ENCODE measurements at places on chromosomes 1 and 21. TPM values are rescaled to one million over a fixed set of nuclear protein-coding genes. Genes with fewer than 3 reads are reported as not detected.

AADACL4 gene
- not detected for total RNA-seq

- no peaks in the 10 kb centered on the region for H3K27me3 ChIP-seq
- no peak overlapping the region for H3K27ac ChIP-seq
- H3K4me1 ChIP-seq: no peaks in the 10 kb centered on the region
- H3K36me3 ChIP-seq: no peaks in the 10 kb centered on the region
Measured at GRCh38 chr1:22176258-22176657, 33.4 kb upstream of the WNT4 start.

GRCh38 chr1:201693890-201694607 is 134.9 kb upstream of the IPO9 start:
- H3K27ac ChIP-seq: no peak overlapping the region
- H3K36me3 ChIP-seq: no peaks in the 10 kb centered on the region
- no peaks in the 10 kb centered on the region for H3K27me3 ChIP-seq

GRCh38 chr21:46202592-46203202 is 18.4 kb upstream of the SPATC1L start:
- no peaks in the 10 kb centered on the region for H3K4me1 ChIP-seq
- no peak overlapping the region for H3K4me3 ChIP-seq
- no peaks in the 10 kb centered on the region for H3K36me3 ChIP-seq

DNA sequence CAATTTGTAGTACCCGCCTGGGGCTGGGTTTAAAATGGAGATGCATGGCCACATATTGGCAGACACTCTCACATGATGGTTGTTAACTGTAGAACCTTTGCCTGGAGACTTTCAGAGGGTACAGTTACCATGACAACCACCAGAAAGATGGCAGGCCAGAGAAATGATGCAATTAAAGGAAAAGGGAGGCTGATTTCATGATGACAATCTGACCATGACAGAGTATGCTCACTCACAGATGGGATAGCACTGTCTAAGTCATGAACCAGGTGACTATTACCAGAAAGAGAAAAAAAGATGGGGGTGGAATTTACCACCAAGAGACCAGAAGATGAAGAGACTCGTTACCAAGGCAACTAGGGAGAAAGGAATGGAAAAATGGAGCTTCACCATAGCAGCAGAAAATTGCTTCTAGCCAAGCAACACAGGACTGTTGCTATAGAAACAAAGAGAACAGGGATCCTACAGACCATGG is 3.5 kb upstream of the TRIT1 start:
- no peak for DNase-seq
- peaks cover 20% of the 10 kb centered on the region for H3K4me1 ChIP-seq
- H3K36me3 ChIP-seq: no peaks in the 10 kb centered on the region
- H3K27me3 ChIP-seq: no peaks in the 10 kb centered on the region

DNA sequence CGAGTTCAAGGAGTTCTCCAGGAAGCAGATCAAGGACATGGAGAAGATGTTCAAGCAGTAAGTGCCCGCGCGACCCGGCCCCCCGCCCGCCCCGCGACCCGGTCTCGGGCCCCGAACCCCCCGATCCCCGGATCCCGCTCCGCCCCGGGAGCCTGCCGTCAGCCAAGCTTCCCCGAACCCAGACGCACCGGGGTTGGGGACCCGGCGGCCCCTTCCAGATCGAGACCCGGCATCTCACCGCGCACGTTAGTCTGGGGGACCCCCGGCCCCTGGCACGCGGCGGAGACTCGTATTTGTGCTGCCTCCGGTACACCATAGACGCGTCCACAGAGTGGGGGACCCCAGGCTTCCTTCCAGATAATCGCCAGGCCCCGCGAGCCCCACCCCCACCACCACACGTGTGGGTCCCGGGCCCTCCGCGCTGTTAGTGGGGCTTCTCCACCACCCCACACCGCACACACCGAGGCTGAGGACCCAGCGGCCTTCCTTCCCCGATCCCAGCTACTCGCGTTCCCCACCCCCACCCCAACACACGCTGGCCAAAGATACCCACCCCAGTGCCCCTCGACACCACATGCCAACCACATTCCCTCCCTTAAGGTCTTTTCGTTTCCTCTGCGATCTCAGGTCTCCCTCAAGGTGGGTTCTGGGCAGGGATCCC is 665 bp downstream of the EFHD2 start:
- peaks cover 22% of the 10 kb centered on the region for H3K4me1 ChIP-seq
- H3K27me3 ChIP-seq: no peaks in the 10 kb centered on the region
- H3K27ac ChIP-seq: peak overlapping the region; percentile 34
- 0 out of 2 replicates have a peak, but pooled peaks cover 2% of the 10 kb centered on the region for H3K36me3 ChIP-seq
- no peak for DNase-seq

CBR3 gene
- 23.6 TPM for total RNA-seq

Data from PC-9 (cell line).